ENCODE measurements at places on chromosomes 7 and 10. TPM values are rescaled to one million over a fixed set of nuclear protein-coding genes. Genes with fewer than 3 reads are reported as not detected.
A peak's percentile ranks its signal among the peaks of the same experiment; 100 is the strongest.

GRCh38 chr10:58027426-58027825 is 240.3 kb downstream of the IPMK start:
- DNase-seq = no peak

DNA sequence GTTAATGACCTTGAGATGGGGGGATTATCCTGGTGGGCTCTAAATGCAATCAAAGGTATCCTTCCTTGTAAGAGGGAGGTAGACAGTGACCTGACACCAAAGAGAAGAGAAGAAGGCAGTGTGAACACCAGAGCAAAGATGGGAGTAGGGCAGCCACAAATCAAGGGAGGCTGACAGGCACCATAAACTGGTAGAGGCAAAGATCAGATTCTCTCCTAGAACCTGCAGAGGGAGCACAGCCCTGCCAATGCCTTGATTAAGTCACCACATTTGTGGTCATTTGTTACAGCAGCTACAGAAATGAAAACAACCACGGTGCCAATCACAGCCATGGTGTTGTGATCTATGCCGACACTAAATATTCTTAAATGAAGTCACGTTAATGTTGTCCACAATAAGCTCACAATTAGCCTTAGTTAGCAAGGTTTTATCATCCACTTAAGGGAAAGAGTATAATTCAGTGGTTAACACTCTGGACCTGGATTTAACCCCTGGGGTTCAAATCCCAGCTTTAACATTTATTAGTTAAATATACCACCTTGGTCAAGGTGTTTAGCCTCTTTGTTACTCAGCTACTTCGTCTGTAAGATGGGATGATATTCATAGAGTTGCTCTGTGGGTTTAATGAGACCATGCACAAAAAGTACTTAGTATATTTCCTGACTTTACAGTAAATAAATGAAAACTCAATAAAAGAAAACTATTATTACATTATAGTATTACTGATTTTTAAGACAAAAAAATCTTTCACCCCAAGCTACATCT is 70.8 kb downstream of the SGMS1 start:
- no peak for DNase-seq

GRCh38 chr10:72308320-72308987 is 34.7 kb downstream of the DDIT4 start:
- no peak for DNase-seq

ACTR3C gene
- 0.53 TPM for total RNA-seq

DNA sequence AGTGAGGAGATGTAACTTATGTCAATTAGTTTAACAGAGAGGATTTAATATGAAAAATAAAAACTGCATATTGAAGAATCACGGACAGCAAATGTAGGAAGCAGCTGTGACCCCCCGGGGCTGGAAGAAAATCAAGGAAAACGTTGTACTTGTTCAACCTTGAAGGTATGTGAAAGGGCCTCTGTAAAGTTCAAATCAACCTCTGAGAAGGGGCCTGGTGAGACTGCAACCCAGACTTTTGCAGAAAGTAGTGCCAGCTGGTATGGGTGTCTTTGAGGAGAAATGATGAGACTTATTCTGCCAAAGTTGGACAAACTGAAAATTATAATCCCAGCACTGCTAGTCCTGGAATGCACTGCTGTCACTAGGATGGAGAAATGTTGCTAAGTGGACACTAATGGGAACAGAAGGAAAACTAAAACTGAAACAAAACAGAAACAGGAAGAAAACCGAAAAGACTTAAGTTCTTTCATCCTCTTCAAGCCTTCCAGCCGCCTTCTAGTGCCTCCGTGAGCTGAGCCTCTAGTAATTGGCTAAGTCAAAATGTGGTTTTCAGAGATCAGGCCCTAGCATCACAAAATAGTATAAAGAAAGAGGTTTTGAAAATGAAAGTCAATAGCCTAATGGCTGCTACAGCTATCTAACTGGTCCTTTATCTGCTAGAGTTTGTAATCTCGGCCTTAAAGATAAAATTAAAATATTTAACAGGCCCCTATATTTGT is 253.7 kb upstream of the SORCS1 start:
- no peak for DNase-seq

DNA sequence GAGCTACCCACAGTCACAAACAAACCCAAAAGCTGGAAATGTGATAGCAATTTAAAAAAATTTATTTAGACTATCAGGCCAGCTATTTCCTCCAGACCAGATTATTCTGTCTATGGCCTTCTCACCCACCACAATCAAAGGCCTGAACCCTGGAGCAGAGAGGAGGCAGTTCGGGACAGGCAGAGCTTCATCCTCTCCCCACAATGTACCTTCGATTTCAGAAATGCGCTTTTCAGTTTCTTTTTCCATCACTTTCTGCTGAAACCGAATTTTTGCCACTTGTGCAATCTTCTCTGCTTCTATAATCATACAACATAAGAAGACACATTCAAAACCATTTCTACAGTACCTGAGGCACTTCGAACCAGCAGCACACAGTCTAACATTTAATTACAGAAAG is 29.9 kb downstream of the ERLIN1 start:
- no peak for DNase-seq

ADAM8 gene
- total RNA-seq = 3.1 TPM

- no peak for DNase-seq
Observed at GRCh38 chr10:3858051-3858845, 73.2 kb upstream of the KLF6 start.

FAM25C gene
- not detected for total RNA-seq

NPC1L1 gene
- total RNA-seq = not detected

PLPP4 gene
- 11.1 TPM for total RNA-seq

UCN3 gene
- total RNA-seq = not detected

PHTF2 gene
- total RNA-seq = 13.2 TPM

TDRD1 gene
- total RNA-seq = not detected

DNA sequence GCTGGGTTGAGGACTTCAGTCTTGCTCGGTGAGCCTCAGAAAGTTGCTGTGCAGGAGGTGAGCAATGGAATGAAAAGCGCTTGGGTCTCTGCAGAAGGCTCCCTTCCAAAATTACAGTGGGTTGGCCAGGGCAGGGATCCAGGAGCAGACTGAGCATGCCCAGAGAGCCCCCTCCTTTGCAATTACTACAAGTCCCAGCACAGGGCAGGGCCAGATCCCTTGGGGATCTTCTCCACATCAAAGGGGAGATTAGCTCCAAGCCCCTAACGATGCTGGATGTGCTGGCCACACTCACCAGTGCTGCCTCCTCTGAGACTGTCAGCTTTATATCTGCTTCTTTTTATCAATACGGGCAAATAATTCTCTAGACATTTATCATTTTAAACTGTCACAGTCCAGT is 337.5 kb downstream of the RPS24 start:
- no peak for DNase-seq

- no peak for DNase-seq
Observed at GRCh38 chr7:1368682-1369571, 90.3 kb downstream of the MICALL2 start.

GRCh38 chr7:129421717-129422250 is 12.4 kb upstream of the STRIP2 start:
- DNase-seq = no peak

- no peak for DNase-seq
Observed at GRCh38 chr7:148856891-148857290, 27.2 kb downstream of the EZH2 start.

- no peak for DNase-seq
Observed at GRCh38 chr10:34954142-34954541, 136.0 kb downstream of the CUL2 start.

- DNase-seq = no peak
Observed at GRCh38 chr7:156640949-156641485, 443 bp downstream of the RNF32 start.

XPNPEP1 gene
- 96.7 TPM for total RNA-seq

DNA sequence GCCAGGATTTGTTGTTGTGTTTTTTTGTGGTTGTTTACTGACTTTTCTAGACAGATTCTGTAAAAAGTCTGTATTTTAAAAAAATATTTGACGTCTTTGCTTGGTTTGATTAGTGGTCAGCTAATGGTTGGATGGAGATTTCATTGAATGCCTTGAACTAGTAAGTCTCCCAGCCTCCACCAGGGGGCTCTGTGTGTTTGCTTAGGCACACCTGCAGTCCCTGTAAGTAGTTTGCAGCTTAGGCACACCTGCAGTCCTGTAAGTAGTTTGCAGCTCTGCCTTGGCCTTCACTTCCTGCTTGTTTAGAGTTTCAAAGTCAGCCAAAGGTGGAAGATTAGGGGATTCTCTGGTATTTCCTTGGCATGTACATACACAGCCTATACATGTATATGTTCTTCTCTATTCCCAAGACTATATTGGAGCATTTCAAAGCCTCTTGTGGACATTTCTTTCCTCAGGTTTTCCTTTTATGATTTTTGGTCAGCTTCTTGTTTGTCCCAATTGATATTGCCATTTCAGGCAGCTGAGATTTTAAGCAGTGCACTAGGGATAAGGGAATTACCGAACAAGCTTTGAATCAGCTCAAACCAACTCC is 101.6 kb downstream of the CCSER2 start:
- DNase-seq = peak; percentile 39

- no peak for DNase-seq
Observed at GRCh38 chr10:3395458-3395861, 222.9 kb upstream of the PITRM1 start.

GRCh38 chr7:73737491-73738219 is 947 bp downstream of the ABHD11 start:
- DNase-seq = no peak

GRCh38 chr7:2438186-2438585 is 34.8 kb downstream of the CHST12 start:
- DNase-seq = no peak

DNA sequence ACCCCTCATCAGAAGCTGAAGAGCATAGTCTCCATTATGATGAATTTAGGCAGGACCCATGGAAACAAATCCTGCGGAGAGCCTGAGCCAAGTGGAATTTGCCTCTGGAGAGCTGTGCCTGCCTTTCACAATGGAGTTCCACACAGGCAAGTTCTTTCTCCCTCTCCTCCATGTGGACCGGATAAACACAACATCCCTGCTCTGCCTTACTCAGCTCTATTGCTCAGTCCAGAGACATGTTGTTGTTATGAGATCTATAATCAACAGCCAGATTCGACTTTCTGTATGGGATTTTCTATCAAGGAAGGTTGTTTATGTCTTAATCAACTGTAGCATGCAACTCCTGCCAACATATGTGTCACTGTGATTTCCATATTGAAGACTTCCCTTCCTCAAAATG is 59.5 kb upstream of the ELMO1 start:
- no peak for DNase-seq

- no peak for DNase-seq
Observed at GRCh38 chr10:44064987-44065787, 319.7 kb downstream of the CXCL12 start.

DNAJB9 gene
- 26.0 TPM for total RNA-seq

DNA sequence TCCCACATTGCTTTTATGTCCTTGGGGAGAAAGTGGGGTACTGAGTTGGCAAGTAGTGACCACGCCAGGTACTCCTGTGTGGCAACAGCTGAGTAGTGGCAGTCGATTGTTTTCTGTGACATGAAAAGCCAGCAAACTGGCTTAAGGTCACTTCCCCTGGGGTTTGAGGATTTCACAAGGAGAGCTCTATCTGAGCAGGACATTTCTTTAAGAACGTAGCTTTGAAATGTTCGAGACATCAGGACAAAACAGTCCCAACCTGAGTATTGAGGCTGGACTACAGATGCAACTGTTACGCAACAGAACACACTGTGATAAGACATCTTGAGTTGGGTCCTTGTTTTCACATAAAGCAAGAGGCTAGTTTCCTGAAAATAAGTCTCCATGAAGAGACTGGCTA is 146.7 kb upstream of the KLF14 start:
- DNase-seq = no peak

DNA sequence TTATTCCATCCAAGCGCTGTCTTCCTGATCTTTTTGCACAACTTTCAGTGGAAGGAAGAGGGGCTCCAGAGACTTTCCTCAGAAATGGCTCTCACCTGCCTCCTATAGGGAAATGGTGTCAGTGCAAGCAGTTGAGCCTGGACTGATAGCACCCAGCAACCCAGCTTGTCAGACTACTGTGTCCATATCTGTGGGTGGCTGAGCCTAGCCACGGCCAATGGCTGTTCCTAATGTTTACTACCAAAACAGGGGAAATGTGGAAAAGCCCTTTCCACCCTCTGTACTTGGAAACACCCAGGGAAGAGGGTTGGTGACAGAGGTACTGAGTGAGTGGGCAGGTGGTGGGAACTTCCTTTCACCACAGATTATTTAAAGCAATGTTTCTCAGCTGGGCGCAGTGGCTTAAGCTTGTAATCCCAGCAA is 4.3 kb upstream of the YKT6 start:
- DNase-seq = peak; percentile 14

ELMO1 gene
- total RNA-seq = 27.9 TPM

DNA sequence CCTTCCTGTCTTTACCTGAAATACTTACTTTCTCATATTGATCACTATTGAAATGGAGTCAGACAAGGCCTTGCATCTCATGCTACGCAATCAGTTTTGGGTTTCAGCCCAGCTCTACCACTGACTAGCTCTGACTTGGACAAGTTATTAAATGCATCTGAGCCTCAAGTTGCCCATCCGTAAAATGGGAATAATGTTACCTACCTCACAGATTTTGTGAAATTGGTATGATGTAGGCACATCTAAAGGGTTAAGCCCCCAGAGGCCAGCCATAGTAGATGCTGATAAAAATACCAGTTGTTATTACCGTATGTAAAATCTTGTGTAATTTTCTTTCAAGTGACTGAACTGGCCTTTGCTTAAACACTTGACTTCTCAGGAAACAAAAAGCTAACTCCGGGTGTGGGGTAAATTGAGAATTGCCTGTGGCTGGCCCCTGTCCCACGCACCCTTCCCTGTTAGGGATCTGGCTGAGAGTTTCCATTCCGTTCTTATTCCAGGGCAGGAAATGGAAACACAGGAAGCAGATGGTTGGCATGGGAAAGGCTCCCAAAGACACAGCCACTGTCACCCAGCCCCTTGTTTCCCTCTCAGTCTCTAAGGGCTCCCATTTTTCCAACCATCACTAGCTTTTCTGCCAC is 7.5 kb downstream of the DUSP5 start:
- no peak for DNase-seq

- no peak for DNase-seq
Observed at GRCh38 chr10:5737352-5737751, 52.7 kb downstream of the TASOR2 start.

GRCh38 chr7:92496876-92497275 is 19.1 kb upstream of the ERVW-1 start:
- DNase-seq = no peak

IFIT1B gene
- total RNA-seq = not detected

DNA sequence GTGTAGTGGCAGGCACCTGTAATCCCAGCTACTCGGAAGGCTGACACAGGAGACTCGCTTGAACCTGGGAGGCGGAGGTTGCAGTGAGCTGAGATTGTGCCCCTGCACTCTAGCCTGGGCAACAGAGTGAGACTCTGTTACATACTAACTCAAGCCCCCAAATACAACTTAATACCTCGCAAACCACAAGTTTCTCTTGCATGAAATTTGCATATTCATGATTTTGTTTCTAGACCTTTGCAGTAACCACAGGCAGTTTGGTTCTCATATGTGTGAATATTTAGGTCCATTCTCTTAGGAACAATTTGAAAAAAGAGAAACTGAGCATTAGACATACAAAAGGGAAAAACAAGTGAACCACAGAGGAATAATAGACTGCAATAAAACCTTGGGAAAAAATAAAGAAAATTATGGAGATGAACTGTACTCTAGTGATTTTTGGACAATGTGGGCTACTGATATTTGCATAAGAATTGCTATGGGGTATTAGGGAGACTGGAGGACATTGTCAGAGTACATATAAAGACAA is 77.0 kb downstream of the ZNF277 start:
- DNase-seq = no peak

EPHB4 gene
- 191 TPM for total RNA-seq

NUTM2B gene
- 0.99 TPM for total RNA-seq

GRCh38 chr7:142337054-142338001 is 79.5 kb upstream of the PRSS58 start:
- no peak for DNase-seq

Data from glomerular endothelial cell (primary cell).